Left kidney (tissue), 8 donors: ENCODE measurements at places on chromosomes 4 and X. TPM values are rescaled to one million over a fixed set of nuclear protein-coding genes. Genes with fewer than 3 reads are reported as not detected.

AFP gene
- polyA plus RNA-seq = 746 TPM

XKRX gene
- 0.25 TPM for polyA plus RNA-seq

- no peak for DNase-seq
These were observed 62.7 kb upstream of the RPS6KA3 start for GRCh38 chrX:20329435-20329834.

PFKFB1 gene
- 0.73 TPM for polyA plus RNA-seq

- no peak for DNase-seq
These were observed 9.0 kb downstream of the KLHL8 start for GRCh38 chr4:87211249-87211952.

TENM3 gene
- 19.5 TPM for polyA plus RNA-seq

CT83 gene
- polyA plus RNA-seq = not detected
